ENCODE measurements at places on chromosomes 6 and 20.

DNA sequence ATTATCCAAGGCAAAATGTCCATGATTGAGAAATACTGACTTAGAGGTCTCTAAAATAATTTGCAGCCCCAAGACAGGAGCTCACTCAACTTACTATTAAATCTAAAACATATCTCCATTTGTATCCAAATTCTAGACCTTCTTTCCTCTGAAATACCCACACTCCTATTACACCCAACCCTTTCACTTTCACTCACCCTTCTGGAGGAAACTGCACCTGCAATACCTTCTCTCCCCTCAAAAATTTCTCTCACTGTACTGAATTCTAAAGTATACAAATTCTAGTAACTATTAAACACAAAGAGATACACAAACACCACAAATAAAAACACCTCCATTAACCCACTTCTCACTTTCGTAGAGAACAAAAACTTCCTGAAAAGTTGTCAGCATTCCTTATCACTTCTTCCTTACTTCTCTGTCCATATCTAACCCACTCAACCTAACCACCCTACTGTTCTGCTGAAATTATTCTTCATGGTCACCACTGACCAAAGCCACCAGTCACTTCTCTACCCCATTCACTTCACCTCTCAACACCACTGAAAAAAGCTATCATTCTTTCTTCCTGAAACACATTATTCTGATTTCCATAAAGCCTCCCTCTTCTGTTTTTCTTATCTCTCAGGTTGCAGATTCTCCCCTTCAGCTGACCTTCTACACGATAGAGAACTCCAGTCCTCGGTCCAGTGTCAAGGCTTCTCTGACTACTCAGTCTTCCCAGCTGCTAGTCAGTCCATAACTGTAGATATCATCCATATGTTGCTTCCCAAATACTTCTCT, 12.0 kb downstream of the LMBRD1 start:
- no peak for DNase-seq

DNA sequence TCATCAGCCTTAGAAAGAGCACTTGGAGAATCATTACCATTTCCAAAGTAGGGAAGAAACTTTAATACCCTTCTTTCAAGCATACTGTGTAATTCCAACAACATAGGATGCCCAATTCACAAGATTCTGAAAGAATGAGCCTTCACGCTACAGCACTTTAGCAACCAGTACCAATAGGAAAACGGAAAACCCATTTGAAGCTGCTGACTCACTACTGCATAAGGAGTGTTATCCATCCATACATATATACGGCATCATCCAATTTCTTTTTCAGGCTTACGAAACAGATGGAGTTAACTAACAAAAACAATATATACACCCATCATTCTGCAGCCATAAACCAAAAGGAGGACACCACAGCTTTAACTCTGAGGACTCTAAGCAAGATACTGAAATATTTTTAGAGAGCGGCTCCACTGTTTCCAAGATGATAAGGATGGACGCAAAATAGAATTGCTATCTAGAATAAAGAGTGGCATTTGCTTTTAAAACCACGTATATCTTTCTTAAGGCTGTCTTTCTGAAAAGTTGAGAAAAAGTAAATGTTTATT, 24.9 kb downstream of the FYN start:
- DNase-seq = no peak

DNA sequence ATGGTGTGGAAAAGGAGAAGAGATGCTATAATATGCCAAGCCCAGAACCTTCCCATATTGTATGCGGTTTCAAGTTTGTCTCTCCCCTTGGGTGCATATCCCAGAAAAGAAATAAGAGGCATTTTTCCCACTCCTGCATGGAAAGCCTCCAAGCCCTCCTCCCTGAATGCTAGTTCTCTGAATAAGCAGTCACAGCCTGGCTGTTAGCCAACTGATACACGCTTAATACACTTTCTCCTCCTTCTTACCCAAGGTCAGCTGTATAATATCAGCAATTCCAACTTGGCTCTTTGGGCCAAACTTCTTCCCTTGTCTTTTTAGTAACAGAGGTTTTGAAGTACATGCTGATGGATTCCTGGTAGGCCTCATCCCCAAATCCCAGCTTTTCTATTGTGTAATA, 440.1 kb downstream of the EPHA7 start:
- no peak for DNase-seq

- DNase-seq = no peak
Observed at GRCh38 chr6:18147160-18147559, 7.7 kb downstream of the TPMT start.

GRCh38 chr6:132648356-132648755, 10.6 kb downstream of the TAAR1 start:
- DNase-seq = no peak

DNA sequence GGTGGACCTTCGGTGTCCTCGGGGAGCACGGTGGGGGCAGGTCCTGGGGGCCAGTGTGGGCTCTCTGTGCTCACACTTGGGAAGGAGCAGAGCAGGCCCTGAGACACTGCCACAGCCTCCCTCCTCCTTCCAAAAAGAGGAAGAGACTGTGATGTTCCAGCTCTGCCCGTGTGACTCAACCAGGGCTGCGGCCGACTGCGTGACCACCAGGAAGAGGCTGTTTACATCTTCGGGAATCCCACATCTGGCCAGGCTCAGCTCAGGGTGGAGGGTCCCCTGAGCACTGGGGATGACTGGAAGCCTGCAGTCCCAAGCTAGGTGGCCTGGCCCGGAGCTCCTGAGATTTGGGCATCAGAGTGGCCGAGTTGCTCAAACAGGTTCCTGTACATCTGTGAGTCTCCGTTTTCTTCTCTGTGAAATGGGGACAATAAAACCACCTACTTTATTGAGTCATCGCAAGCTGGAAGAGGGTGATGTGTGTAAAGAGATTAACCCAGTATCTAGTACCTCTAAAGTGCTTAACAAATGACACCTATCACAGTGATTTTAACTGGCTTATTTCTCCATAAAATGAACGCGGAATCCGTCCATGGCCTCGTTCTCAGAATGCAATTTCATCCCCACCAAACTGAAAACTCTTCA, 242.1 kb downstream of the DLL1 start:
- peak; percentile 74 for DNase-seq

GRCh38 chr6:43823879-43824702, 54.1 kb downstream of the VEGFA start:
- DNase-seq = no peak

- no peak for DNase-seq
Observed at GRCh38 chr6:100479179-100480035, 14.7 kb upstream of the SIM1 start.

Measured in right cardiac atrium (tissue), 5 donors.